ENCODE measurements at places on chromosomes 7 and 10. TPM values are rescaled to one million over a fixed set of nuclear protein-coding genes. Genes with fewer than 3 reads are reported as not detected.

Gene HOXA5
- total RNA-seq: not detected

Gene SPDYE5
- total RNA-seq: 1.4 TPM

Gene HPSE2
- 1.7 TPM for total RNA-seq

Gene ZNF727
- 12.1 TPM for total RNA-seq

Gene PHKG1
- 2.8 TPM for total RNA-seq

Gene CCDC136
- total RNA-seq: 265 TPM

Gene GJC3
- total RNA-seq: 0.43 TPM

Gene CPXM2
- 17.5 TPM for total RNA-seq

Gene FAM25C
- not detected for total RNA-seq

Gene PDK4
- total RNA-seq: 29.6 TPM

Gene MRPL43
- total RNA-seq: 123 TPM

Gene SLC16A12
- total RNA-seq: 1.9 TPM

Gene PARD3
- total RNA-seq: 49.5 TPM
